ENCODE measurements at places on chromosomes 13 and 19. TPM values are rescaled to one million over a fixed set of nuclear protein-coding genes. Genes with fewer than 3 reads are reported as not detected.

Gene SGCG
- total RNA-seq: not detected

Gene SULT2A1
- total RNA-seq: not detected

Gene ZNF443
- total RNA-seq: 6.1 TPM

Gene KCNN4
- total RNA-seq: 1.4 TPM

Gene FFAR2
- 1.6 TPM for total RNA-seq

Gene FFAR1
- not detected for total RNA-seq

Gene C13orf46
- 23.9 TPM for total RNA-seq

Gene SIGLEC12
- total RNA-seq: 0.57 TPM

Gene KLK11
- total RNA-seq: not detected

Gene LRRC8E
- not detected for total RNA-seq

Gene C19orf85
- total RNA-seq: not detected

GRCh38 chr19:13117176-13117771, 734 bp upstream of the TRMT1 start:
- H3K27ac ChIP-seq: peak overlapping the region; percentile 41
- peaks cover 5% of the 10 kb centered on the region for H3K36me3 ChIP-seq
- H3K4me1 ChIP-seq: peaks cover 58% of the 10 kb centered on the region
- H3K4me3 ChIP-seq: peak overlapping the region; percentile 68
- peak; percentile 64 for DNase-seq

GRCh38 chr19:18718015-18718526, 34.6 kb downstream of the CRTC1 start:
- no peak for DNase-seq
- H3K36me3 ChIP-seq: no peaks in the 10 kb centered on the region
- H3K27me3 ChIP-seq: no peaks in the 10 kb centered on the region
- no peak overlapping the region for H3K27ac ChIP-seq
- H3K4me3 ChIP-seq: no peak overlapping the region
- peaks cover 26% of the 10 kb centered on the region for H3K4me1 ChIP-seq

DNA sequence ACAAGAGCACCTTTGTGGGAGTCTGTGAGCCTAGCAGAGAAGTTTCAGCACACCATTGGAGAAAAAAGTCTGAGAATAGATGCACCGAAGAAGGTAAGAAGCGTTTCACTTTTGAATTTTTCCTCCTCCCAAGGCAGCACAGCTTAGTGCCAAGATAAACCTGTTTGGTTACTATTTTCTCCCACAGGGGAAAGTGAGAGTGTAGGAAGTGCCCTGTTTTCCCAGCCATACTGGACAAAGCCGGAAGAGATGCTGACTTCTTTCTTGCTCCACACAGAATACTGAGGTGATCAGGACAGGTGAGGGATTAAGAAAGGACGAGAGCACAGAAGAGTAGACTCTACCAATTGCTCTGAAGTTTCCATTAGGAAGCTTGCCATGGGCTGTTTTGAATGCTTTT, 1011.0 kb upstream of the MIR17HG start:
- no peaks in the 10 kb centered on the region for H3K36me3 ChIP-seq
- no peaks in the 10 kb centered on the region for H3K27me3 ChIP-seq
- no peak for DNase-seq
- H3K27ac ChIP-seq: no peak overlapping the region

DNA sequence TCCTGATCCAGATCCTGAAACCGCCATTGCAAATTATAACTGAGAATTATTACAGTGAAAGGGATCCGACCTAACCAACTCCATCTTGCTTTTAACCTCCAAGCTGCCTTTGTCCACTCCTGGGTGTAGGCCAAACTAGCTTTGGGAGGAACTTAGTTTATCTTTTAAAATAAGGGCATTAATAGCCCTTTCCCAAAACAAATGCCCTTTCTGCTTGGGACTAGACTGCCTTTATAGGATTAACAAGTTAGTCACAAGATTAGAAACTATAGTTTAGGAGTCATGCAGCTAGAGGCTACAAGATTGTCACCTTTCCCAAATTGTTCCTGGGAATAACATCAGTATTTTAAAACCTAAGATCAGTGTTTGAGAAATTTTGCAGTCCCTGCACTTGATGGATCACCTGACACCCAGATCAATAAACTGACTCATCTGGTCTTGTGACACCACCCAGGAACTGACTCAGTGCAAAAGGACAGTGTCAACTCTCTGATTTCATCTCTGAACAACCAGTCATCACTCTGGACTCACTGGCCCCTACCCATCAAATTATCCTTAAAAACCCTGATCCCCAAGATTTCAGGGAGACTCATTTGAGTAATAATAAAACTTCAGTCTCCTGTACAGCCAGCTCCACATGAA, 4.1 kb upstream of the ZNF841 start:
- no peaks in the 10 kb centered on the region for H3K36me3 ChIP-seq
- H3K4me3 ChIP-seq: no peak overlapping the region
- H3K4me1 ChIP-seq: peaks cover 11% of the 10 kb centered on the region
- H3K27me3 ChIP-seq: no peaks in the 10 kb centered on the region
- DNase-seq: no peak

GRCh38 chr13:30607908-30608307, 9.8 kb upstream of the USPL1 start:
- H3K27ac ChIP-seq: peak overlapping the region; percentile 31
- peaks cover 11% of the 10 kb centered on the region for H3K4me1 ChIP-seq
- no peak overlapping the region for H3K4me3 ChIP-seq
- peak; percentile 90 for DNase-seq

GRCh38 chr19:2726904-2727639, 5.9 kb upstream of the DIRAS1 start:
- peaks cover 5% of the 10 kb centered on the region for H3K27me3 ChIP-seq
- peaks cover 1% of the 10 kb centered on the region for H3K36me3 ChIP-seq
- H3K4me1 ChIP-seq: peaks cover 10% of the 10 kb centered on the region
- no peak for DNase-seq
- H3K4me3 ChIP-seq: no peak overlapping the region
- no peak overlapping the region for H3K27ac ChIP-seq

- H3K27me3 ChIP-seq: peaks cover 7% of the 10 kb centered on the region
- no peak overlapping the region for H3K4me3 ChIP-seq
- H3K27ac ChIP-seq: no peak overlapping the region
Measured at GRCh38 chr19:13058951-13059660, 43.6 kb downstream of the LYL1 start.

GRCh38 chr19:33286899-33287298, 15.4 kb downstream of the CEBPA start:
- no peak for DNase-seq
- no peaks in the 10 kb centered on the region for H3K36me3 ChIP-seq
- no peaks in the 10 kb centered on the region for H3K27me3 ChIP-seq
- H3K4me1 ChIP-seq: peaks cover 24% of the 10 kb centered on the region
- H3K4me3 ChIP-seq: no peak overlapping the region
- H3K27ac ChIP-seq: peak overlapping the region; percentile 50

DNA sequence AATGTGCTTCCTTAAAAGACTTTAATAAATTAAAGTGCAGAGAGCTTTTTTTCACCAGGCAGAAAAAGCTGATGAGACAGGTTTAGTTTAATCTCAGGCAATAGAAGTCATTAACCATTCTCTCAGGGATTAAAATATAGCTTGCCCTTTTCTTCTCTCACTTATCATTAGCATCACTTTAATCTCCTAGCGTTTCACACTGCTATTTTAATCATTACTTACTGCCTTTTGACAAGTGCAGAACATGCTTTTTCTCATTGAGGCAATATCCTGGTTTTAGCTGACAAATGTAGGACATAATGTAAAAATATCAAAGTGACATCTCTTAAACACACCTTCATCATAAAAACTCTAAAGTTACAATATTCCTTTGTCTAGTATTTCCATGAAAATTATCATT, 94.6 kb downstream of the DACH1 start:
- no peaks in the 10 kb centered on the region for H3K36me3 ChIP-seq
- H3K4me3 ChIP-seq: no peak overlapping the region
- H3K27ac ChIP-seq: no peak overlapping the region
- H3K4me1 ChIP-seq: no peaks in the 10 kb centered on the region

GRCh38 chr19:44762038-44762437, 13.5 kb downstream of the BCL3 start:
- H3K27me3 ChIP-seq: no peaks in the 10 kb centered on the region
- peaks cover 23% of the 10 kb centered on the region for H3K36me3 ChIP-seq
- no peak overlapping the region for H3K27ac ChIP-seq
- H3K4me3 ChIP-seq: no peak overlapping the region

GRCh38 chr13:25153736-25154135, 18.4 kb downstream of the AMER2 start:
- DNase-seq: no peak
- no peak overlapping the region for H3K4me3 ChIP-seq
- H3K27me3 ChIP-seq: no peaks in the 10 kb centered on the region
- H3K27ac ChIP-seq: no peak overlapping the region
- H3K36me3 ChIP-seq: no peaks in the 10 kb centered on the region

- H3K36me3 ChIP-seq: no peaks in the 10 kb centered on the region
- H3K4me1 ChIP-seq: no peaks in the 10 kb centered on the region
- no peak overlapping the region for H3K4me3 ChIP-seq
- DNase-seq: no peak
Measured at GRCh38 chr13:89733829-89734228, 1613.7 kb upstream of the MIR17HG start.

GRCh38 chr13:112014857-112015256, 52.1 kb upstream of the SOX1 start:
- H3K27ac ChIP-seq: no peak overlapping the region
- H3K4me1 ChIP-seq: no peaks in the 10 kb centered on the region
- H3K36me3 ChIP-seq: no peaks in the 10 kb centered on the region
- DNase-seq: no peak

- H3K27ac ChIP-seq: no peak overlapping the region
- H3K36me3 ChIP-seq: peaks cover 33% of the 10 kb centered on the region
- no peak overlapping the region for H3K4me3 ChIP-seq
- H3K27me3 ChIP-seq: no peaks in the 10 kb centered on the region
- peaks cover 21% of the 10 kb centered on the region for H3K4me1 ChIP-seq
- DNase-seq: peak; percentile 64
Measured at GRCh38 chr19:42092350-42092749, 16.4 kb downstream of the ZNF574 start.

DNA sequence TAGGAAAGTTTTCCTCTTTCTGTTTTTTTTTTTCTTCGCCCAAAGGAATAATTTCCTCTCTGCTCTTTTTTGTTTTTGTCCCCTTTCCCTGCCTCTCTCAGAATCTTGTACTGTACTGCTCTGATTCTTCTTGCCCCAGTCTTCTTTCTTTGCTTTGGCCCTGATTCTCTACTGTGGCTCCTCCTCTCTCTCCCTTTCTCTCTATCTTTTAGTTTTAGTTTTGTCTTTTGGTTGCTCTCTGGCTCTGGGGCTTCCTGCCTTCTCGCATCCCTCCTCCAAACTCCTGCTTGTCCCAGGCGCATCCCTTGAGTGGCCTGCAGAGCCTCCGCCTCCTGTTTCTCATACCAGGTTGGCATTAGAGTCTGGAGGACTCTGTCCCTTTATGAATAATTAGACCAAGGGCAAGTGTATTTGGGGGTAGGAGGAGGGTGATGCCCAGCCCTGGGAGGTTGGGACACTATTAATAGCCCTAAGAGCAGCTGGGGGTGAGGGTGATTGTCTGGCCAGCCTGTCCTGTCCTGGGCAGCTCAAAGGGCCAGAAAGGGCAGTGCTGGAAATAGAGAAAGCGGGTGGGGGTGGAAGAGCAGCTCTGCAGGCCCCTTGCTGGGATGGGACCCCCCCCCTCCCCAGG, 39.1 kb downstream of the LYL1 start:
- DNase-seq: no peak
- H3K36me3 ChIP-seq: no peaks in the 10 kb centered on the region
- H3K27me3 ChIP-seq: peaks cover 7% of the 10 kb centered on the region
- no peak overlapping the region for H3K27ac ChIP-seq
- H3K4me1 ChIP-seq: peaks cover 19% of the 10 kb centered on the region

- H3K27me3 ChIP-seq: peaks cover 15% of the 10 kb centered on the region
- no peak for DNase-seq
- H3K4me3 ChIP-seq: no peak overlapping the region
- no peaks in the 10 kb centered on the region for H3K36me3 ChIP-seq
Measured at GRCh38 chr19:7887408-7888144, 734 bp upstream of the LRRC8E start.

GRCh38 chr13:56349866-56350265, 790.9 kb upstream of the PRR20A start:
- no peaks in the 10 kb centered on the region for H3K36me3 ChIP-seq
- no peak for DNase-seq
- H3K27ac ChIP-seq: no peak overlapping the region
- no peaks in the 10 kb centered on the region for H3K27me3 ChIP-seq
- H3K4me1 ChIP-seq: no peaks in the 10 kb centered on the region

- H3K27ac ChIP-seq: no peak overlapping the region
- peak; percentile 64 for DNase-seq
- peaks cover 46% of the 10 kb centered on the region for H3K4me1 ChIP-seq
- peaks cover 7% of the 10 kb centered on the region for H3K27me3 ChIP-seq
Measured at GRCh38 chr19:32676186-32676894, 692 bp downstream of the RGS9BP start.

DNA sequence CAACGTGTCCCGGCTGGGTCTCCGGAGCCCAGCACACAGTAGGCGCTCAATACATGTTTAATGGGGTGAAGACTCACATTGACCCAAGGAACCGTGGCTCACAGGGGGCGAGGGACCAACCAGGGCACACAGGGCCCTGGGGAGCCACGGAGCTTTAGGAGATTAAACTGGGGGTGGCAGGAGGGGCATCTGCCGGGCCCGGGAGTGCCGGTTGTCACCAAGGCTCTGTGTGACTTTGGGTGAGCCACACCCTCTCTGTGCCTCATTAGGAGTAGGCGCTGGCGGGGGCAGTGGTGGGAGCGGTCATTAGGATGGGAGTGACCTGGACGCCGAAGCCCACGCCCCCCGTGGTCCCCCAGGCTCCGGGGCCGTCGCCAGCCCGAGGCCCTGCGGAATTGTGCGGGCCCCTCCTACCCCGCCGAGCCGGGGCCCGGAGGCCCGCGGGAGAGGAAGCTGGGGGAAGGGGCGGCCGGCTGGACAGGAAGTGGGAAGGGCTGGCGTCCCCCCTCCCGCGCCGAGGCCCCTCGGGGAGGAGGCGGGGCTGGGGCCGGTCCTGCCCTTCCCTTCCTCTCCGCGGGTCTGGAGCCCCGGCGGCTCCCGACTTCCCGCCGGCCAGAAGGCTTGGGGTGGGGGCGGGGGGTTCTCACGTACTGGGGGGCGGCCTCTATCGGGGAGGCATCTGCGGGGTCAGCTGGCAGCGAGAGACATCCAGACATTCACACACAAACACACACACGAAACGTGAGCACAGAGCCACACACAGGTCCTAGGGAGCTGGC, 1.8 kb upstream of the SSBP4 start:
- DNase-seq: no peak
- no peaks in the 10 kb centered on the region for H3K36me3 ChIP-seq
- H3K4me3 ChIP-seq: peak overlapping the region; percentile 39
- H3K27me3 ChIP-seq: no peaks in the 10 kb centered on the region
- H3K27ac ChIP-seq: peak overlapping the region; percentile 89

DNA sequence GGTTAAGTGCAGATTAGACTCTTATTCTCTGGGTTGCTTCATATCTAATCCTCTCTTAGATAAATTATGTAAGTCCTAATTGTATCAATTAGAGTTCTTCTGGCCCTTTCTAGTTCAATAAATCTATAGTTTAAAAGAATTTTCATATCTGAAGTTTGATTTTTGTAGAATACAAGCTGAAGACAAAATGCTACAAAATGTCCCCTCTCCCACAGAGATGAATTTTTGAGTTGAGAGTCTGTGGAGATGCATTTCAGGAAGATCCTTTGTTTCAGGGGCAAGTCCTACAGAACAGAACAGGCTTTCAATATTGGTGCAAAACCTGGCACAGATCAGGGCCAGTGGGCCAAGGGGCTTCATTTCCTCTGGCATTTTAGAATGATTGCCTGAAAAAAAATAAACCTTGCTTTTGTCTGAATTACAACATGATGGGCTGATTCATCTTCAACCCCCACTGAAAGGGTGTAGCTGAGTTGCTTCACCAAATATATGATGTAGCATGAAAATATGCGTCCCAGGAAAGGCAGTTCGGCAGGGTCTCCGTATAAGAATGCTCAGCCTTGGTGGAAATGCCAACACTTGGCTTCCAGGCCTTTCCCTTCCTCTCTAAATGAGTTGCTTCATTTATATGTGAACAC, 6.4 kb upstream of the IPO5 start:
- no peak overlapping the region for H3K4me3 ChIP-seq
- no peaks in the 10 kb centered on the region for H3K27me3 ChIP-seq
- no peak for DNase-seq
- no peaks in the 10 kb centered on the region for H3K36me3 ChIP-seq
